Mucosa of gallbladder (tissue), 1 donor: ENCODE measurements at places on chromosomes 6 and 20.

DNA sequence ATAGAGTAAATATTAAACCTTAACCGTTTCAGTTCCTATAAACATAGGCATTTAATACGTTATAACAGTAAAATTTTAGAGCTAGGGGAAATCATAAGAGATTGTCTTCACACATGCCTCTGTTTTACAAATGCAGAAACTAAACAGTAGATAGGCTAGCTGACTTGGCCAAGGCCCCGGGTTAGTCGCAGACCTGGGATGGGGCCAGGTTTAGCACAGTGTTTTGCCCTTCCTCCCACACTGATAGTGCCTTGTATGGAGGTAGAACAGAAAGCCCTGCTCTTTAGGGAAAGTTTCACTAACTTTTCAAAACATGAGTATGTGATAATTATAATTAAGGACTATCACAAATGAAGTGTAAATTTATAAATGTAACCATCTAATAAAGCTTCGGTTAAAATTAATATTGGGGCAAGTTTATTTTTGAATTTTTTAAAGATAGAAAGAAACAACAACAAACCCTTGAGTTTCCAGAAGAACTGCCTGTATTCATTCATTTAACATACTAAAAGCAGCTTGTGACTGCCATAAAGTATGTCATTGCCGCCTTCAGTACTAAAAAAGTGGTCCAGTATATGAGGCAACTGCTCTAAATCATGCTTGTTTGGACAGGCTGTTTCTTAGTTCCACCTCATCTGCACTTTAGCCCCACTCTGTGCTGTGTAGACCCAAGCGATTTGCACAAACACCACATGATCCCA lies 62.5 kb upstream of the LOC128125822 start:
- DNase-seq = peak; percentile 69

DNA sequence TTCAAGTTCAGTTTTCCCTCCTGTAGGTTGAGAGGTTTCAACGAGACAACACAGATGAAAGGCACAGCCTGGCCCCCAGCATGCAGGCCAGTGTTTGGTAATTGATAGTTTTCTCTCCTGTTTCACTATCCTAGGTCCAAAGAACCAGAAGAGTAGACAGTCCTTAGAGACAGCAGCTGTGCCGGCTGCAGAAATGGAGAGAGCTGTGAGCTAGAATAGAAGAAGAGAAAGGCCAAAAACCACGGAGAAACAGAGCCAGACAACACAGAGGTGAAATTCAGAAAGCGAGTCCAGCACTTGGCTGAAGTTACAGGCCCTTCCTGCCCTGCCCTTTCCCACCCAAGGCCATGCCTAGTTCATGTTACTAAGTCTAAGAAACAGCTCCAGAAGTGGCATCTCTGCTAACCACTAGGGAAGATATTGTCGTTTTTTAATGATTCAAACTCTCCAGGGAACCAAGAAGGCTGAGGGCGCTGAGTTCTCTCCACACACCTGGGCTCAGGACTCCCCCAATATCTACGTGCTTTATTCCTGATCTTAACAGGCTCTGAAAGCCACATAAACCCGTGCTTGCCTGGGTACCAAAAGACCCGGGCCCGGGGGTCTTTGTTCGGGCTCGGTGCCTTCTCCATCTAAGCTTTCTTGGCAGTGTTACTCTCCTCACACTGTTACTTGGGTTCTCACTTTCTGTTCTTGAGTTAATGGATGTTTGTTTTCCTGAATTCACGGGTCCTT lies 16.5 kb upstream of the RBPJL start:
- no peak for DNase-seq

DNA sequence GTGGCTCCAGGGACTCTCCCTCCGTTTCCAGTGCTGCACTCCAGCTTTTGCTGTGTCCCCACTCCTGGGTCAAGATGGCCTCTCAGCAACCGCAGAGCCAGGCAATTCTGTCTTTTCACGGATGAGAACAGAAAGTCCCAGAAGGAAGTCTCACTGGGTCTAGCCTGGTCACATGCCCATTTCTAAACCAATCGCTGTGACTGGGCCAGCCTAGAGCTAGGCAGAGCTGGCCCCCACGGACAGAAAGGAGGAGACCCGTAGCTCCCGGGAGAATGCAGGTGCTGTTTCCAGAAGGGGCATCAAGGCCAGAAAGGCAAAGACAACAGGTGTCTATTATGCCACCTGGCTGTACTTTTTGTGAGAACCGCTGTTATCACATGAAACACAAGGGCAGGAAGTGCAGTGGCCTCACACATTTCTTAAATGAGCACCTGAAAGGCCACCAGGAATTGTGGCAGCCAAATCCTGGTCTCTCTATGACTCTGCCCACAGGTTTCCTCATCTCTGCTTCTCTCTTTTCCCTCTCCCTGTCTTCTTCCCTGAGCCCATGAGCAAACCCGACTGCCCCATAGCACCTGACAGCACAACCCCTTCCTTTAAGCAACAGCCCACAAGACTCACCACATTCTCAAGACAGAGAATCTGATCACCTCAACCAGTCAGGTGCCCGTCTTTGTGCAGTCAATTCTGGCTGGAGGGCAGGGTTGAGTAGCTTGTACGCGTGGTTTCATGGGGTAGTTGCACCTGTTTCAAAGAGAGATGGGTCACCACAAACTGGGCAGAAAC lies 37.1 kb upstream of the B4GALT5 start:
- no peak for DNase-seq

DNA sequence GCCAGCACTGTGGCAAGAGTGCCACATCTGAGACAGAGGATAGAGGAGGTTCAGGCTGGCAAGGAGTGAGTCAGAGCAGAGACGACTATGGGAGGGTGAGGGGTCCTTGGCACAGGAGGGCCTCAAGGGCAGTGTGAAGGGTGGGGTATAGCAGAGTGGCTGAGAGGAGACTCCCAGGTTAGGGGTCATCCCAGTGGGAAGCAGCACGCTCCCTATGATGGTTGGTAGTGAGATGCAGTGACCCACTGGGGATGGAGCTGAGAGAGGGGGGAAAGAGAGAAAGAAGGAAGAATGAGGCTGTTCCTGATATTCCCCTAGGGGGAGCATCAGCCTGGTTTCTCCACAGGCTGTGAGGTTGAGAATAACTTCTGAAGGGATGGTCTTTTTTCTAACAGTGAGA lies 97.3 kb downstream of the INSM1 start:
- DNase-seq = no peak

DNA sequence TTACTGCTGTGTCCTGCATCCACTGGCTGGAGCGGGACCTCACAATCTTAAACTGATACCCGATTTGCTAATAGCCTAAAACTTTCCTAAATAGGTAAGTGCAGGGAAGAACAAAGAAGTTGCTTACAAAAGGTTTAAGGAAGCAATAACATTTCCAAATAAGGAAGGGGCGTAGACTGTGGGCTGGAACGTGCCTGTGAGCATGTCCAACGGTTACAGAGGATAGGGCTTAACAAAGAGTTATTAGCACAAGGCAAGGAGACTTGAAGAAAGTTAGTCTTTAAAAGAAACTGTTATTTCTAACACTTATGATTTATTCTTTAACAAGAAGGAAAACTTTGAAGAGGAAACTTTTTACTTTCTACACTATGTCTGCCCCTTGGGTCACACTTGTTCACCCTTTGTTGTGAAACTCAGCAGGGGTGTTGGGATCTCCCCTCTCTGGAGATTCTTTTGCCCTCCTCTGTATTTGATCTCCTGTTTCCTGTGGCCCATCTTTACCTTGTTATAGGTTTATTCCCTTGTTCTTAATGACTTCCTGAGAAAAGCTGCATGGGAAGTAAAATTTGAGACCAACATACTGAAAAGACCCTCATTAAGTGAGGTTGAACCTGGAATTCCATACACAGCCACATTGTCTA lies 28.7 kb downstream of the KAT14 start:
- DNase-seq = no peak
